ENCODE measurements at places on chromosomes 16 and 17.
A peak's percentile ranks its signal among the peaks of the same experiment; 100 is the strongest.

GRCh38 chr16:63789603-63790002, 1332.3 kb downstream of the CDH11 start:
- DNase-seq = no peak

DNA sequence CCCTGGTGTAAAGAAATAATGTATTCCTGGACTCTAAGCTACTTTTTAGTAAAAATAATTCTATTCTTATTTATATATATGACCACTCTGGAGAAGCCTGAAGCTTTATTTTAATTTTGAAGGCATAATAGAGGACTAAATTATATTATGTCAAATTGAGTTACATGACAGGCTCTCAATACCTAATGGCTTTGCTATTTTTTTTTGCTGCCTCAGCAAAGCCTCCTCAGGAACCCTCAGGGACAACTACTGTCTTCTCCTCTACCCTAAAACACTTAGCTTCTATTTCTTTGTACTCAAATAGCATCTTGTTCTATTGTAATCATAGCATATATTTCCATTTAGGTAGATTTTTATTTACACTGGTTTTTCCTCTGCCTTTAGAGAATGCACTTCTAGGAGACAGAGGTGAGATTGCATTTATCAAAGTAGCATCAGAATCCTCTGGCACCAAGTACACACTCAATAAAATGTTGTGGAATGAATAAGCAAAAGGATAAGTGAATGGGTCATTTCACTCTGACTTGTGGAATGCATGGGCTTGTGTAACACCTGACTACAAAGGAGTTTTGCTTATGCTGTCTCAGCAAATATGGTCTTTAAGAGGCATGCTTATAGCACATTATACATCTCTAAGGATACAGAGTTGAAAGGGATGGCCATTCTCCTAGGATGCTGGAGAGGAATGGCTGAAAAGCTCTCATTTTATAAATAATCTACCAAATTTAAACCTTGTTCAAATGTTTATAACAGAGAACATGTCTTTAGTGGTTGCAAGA, 605.2 kb downstream of the KCNJ2 start:
- DNase-seq = no peak

GRCh38 chr17:18043491-18043890, 4.3 kb downstream of the GID4 start:
- no peak for DNase-seq

- no peak for DNase-seq
Observed at GRCh38 chr16:86035906-86036305, 136.9 kb downstream of the IRF8 start.

GRCh38 chr17:51746421-51746820, 412.1 kb downstream of the CA10 start:
- no peak for DNase-seq

- no peak for DNase-seq
Observed at GRCh38 chr17:32593003-32593402, 106.2 kb downstream of the CDK5R1 start.

GRCh38 chr17:46154151-46154816, 38.9 kb downstream of the KANSL1 start:
- no peak for DNase-seq

DNA sequence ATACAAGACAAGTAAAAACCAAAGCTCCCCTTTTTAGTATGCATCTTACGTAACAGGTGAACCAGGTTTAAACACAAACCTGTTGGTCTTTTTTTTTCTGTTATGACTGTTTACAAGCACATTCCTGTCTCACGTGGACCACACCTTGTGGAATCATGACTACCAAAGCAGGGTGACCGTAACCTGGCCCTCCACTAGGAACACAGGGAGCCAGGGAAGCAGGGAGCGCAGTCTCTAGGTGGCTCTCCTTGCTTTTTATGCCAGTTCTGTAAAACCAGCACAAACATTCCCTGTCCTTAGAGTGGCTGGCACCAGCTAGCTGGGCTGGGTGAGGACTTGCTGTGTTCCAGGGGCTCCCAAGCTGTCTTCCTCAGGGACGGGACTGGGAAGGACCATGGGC, 44.1 kb downstream of the DDX19A start:
- no peak for DNase-seq

- no peak for DNase-seq
Observed at GRCh38 chr16:68517606-68518166, 21.4 kb upstream of the ZFP90 start.

- peak; percentile 76 for DNase-seq
Observed at GRCh38 chr16:88703486-88704309, 2.5 kb downstream of the RNF166 start.

GRCh38 chr16:66020642-66021041, 345.8 kb upstream of the CDH5 start:
- no peak for DNase-seq

DNA sequence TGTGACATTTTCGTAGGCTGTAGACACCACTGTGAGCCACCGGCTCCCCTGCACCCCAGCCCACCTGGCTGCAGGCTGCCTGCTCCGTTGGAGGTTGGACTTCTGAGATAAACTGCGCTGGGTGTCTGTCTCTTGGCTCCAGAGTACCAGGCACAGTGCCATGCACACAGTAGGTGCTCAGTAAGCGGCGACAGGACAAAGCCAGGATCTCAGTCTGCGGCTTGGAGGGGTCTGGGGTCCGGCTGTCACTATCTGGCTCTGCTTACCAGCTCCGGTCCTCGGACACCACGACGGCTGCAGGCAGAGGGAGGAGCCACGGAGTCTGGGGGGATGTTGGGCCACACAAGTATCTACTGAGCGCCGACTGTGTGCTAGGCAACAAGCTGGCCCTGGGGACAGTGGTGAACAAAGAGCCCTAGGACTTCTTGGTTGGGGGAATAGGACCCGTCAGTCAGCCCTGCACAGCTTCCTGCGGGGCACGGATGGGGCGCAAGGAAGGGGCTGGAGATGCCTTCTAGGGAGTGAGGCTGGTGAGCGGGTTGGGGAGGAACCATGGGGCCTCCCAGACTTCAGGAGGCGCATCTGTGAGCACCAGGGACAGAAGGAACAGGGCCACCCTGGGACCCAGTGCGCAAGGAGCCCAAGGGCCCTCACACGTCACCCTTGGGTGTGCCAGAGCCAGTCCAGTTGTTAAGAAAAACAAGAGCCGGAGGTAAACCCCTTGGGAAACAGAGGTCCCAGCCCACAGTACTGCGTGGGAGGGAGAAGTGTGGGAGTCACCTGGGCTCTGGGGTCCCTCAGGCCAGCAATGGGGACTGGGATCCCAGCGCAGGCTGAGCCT, 17.3 kb downstream of the JPH3 start:
- no peak for DNase-seq

- DNase-seq = no peak
Observed at GRCh38 chr17:36592316-36592715, 637 bp downstream of the DHRS11 start.

- no peak for DNase-seq
Observed at GRCh38 chr17:57530508-57530907, 214.6 kb downstream of the CCDC182 start.

DNA sequence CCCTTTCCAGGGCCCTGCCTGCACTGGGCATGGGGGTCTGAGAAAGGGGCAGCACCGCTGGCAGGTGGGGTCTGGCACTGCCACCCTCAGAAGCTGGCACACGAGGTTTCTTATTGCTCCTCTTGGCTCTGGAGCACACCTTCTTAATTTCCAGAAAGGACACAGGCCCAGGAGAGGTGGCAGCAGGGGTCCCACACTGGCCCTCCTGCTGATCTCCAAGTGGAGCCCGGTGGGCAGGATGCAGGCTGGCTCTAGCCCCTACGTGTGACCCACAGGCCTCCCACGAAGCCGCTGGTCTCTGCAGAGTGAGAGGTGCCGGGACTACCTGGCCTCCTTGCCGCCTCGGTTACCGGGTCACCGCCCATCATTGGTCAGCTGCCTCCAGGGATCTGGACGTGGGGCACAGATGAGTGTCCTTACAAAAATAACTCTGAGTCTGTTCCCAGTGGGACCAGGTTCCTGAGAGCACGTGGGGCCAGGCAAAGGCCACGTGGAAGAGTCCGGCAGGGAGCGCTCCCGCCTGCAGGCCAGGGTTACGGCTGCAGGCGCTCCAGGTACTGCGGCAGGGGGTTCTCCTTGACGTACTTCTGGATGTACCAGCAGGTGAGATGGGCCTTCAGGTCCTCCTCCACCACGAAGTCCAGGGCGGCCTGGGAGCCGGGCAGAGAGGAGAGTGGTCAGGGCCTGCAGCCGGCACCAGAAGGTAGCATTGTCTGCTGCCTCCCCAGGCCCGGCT, 10.3 kb downstream of the NATD1 start:
- DNase-seq = no peak

DNA sequence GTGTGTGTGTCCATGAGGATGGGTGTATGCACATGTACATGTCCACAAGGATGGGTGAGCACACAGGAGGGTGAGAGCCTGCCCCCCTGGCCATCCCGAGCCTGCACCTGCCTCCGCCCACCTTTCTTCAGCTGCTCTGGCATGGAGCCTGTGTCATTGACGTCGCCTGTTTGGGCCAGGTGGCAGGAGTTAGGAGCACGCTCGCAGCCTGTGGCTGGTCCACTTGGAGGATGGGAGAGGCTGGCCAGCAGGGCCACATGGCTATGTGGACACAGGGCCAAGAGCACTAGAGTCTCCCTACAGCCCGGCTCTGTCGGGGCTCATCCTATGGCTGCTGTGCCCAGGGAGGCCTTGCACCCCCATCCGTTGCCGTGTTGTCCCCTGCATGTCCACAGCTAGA, 21.4 kb downstream of the BAHCC1 start:
- DNase-seq = no peak

DNA sequence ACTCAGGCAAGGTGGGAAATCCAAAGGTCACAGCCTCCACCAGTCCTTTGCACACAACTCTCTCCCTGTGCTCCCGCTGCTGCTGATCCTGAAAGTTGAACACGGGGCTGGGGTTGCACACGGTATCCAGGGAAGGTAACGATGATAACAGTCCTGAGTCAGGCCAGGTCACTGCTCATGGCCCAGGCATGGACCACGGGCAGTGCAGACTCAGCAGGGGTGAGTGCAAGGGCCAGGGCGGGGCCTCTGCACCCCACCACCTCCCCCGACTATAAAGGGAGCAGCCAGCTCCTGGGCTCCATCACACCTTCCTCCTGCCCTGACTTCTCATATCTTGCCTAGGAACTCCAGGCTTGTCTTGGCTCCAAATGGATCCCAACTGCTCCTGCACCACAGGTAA, at the start of gene MT1B:
Gene MT1B (plus strand): TSS at position 301 of the 400 bp plus-strand sequence. CDS start 68 bp downstream, at position 369.
- DNase-seq = no peak

DNA sequence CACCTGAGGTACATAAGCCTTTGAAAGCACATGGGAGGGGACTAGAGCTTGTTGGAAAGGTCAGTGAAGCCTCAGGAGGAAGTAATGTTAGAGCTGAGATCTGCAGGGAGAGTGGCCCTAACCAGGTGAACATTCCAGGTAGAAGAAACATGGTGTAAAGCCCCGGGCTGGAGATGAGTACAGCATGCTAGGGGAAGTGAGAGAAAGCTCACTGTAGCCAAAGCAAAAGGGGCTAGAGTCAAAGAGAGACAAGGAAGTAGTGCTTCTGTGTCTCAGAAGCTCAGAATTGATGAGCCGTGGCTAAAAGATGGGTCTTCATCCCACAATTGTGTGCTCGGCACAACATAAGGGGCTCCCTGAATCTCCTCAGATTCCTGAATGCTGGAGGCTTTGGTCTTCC, 481.8 kb downstream of the XYLT1 start:
- no peak for DNase-seq

GRCh38 chr17:44398692-44399691, 9.5 kb upstream of the ITGA2B start:
- DNase-seq = no peak

DNA sequence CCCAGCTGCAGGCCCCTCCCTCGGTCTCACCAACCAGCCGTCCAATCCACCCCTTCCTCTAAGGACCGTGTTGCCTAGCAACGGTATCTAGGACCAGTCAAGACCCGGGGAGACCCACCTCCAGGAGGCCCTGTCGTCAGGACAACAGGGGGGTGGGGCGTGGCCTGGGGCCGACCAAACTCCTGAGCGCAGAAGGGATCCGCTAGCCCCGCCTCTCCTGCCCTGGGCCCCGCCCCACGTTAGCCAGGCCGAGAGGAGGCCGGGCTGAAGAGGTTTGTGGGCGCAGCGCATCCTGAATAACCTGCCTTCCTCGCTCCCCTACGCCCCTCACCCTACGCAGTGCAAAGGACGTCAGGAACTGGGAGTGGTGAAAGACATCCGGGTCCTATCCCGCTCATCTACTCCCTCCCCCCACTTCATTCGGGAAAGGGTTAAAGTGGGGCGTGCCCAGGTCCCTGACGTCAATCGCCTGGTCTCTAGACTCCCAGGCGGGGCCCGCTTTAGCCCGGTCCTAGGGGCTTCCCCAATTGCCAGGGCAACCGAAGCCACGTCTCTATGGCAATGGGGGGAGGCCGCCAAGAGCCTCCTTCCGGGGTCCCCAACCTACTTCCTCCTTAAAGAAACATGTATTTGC, 14.7 kb downstream of the DLG4 start:
- peak; percentile 91 for DNase-seq

GRCh38 chr16:50584033-50584722, 36.0 kb downstream of the NKD1 start:
- DNase-seq = no peak

- DNase-seq = no peak
Observed at GRCh38 chr17:77372444-77373298, 231.9 kb downstream of the SEC14L1 start.

- no peak for DNase-seq
Observed at GRCh38 chr16:75570396-75571065, 4.4 kb downstream of the GABARAPL2 start.

DNA sequence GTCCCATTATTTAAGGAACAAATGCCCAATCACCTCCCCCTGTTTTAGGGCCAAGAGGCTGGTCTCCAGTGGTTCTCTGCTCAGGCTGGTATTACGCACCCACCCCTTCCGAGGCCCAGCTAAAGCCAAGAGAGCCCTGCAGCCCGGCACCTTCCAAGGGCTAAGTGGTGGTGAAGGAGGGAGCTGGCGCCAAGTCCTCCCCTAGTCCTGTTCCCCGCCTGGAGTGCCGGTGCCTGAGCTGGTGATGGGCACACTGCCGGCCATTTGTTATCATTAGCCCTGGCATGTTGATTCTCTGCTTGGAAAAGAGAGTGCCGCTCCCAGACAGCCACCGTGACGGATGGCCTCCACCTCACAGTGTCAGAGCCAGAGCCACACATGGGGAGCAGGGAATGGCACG, 31.9 kb downstream of the GRIN2C start:
- no peak for DNase-seq
